HuH-7 (cell line): ENCODE measurements at places on chromosomes 13 and 19.
A peak's percentile ranks its signal among the peaks of the same experiment; 100 is the strongest.

DNA sequence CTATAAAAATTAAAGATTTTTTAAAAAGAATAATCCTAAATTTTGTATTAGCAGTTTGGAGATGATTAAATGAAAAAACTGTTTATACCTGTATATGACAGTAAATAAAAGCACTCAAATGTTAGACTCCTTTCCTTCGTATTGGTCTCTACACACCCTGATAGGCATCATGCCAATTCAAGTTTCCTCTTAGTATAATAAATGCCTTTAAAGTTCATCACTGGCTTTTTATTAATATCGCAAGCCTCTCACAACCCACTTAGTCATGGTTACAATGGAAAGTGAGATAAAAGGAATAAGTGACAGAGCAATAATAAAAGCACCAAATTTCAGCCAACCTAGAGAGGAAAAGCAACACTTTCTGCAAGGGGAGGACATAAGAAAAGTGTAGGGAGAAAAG is 102.2 kb downstream of the PIBF1 start:
- DNase-seq: no peak

- DNase-seq: peak; percentile 80
Measured at GRCh38 chr19:46661735-46662592, 982 bp upstream of the DACT3 start.

- DNase-seq: no peak
Measured at GRCh38 chr13:59823486-59823885, 340.2 kb downstream of the DIAPH3 start.

- DNase-seq: no peak
Measured at GRCh38 chr13:108525827-108526226, 103.6 kb upstream of the MYO16 start.

DNA sequence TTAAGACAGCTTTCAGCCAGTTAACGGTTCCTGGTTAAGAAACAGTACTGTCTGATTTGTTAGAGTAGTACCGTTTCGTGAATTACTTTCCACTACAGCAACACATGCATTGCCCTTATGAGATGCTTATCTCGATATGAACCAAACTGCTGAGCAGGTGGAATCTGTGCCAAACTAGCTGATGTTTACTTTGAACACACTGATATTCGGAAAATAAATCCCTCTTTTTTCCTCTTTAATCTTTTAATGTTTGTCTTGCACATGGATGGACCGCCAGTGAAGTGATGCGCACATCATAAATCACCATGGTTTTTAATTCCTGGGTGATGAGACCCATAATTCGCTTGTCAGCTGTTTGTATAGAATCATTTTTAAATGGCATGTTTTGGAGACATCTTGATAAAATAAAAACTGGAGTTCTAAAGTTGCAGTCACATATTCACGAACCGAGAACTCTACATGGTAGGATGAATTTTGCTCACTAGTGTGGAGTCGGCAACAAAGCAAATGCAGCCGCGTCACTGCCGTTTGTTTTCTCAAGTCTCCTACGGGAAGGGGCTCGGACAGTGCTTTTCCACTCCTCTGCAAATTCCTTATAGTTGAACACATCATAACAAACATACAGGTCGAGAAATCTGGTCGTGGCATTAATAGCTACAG is 1.1 kb downstream of the GJA3 start:
- DNase-seq: no peak

- DNase-seq: no peak
Measured at GRCh38 chr19:4295972-4296771, 6.0 kb downstream of the TMIGD2 start.

DNA sequence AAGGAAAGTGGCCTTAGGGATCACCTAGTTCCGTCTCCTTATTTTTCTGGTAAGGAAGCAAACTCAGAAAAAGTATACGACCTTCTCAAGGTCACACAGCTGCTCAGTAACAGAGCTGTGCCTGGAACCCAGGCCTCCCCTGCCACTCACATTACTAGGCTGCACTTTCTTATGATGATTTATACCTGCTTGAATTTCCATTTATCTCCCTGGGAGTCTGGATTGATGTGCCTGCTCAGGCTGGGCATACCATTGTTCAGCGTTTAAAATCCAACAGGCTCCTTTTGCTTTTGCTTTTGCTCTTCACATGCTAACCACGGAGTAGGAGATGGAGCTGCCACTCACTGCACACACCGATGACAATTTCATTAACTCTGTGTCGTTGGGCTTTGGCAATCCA is 241.0 kb downstream of the OLFM4 start:
- DNase-seq: no peak

DNA sequence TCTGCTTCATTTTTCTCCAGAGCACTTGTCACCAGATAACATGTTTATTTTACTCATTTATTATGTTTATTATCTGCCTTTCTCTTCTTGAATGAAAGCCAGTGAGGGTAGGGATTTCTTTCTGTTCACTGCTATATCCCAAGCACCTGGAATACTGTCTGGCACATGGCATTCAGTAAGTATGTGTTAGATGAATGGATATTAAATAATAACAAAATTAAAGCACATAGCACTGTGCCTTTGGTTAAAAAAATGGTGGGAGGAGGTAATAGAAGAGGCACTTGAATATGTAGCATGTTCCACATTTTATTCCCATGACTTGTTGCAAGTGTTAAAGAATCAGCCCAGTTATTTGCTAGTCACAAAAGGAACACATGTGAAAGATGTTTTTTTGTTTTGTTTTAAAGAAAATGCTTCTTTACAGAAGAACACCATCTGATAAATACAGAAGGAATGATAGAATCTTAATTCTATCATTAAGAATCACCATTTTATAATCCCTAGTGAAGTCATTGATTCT is 151.0 kb downstream of the DLEU7 start:
- no peak for DNase-seq

- no peak for DNase-seq
Measured at GRCh38 chr13:80821466-80821865, 480.5 kb upstream of the SPRY2 start.

DNA sequence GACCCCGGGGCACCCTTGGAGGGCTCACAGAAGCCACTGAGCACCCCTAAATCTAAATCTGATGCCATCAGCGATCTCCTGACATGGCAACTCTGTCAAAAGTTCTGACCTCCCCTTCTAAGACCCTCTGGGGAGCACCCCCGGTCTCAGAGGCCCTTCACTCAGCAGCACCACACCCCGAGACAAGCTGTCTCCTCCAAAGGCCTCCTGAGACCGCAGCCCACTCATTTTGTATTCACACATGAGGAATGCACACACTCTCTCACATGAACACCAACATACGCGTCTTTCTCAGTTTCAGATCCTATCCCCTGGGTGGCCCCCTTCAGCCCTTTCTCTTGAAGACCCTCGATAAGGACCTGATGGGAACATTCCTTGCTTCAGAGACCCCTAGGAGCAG is 2.6 kb downstream of the NDUFA11 start:
- no peak for DNase-seq

DNA sequence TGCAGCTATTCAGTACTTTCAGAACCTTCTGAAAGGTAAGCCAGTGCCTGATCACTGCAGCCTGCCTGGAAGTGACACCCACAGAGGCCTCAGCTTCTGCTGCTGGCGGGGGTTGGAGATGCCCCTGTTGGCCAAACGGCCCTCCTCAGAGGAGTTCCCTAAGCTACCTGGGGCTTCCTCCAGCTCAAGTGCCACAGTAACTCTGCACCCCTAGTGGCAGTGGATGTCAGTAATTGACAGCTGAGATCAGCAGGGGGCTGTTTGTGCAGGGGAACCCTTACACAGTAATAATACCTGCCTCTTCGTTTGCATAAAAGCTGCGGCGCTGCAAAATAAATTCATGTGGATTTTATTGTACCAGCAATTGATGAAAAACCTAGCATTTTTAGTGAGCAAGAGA is 28.9 kb downstream of the TDRD12 start:
- peak; percentile 27 for DNase-seq

DNA sequence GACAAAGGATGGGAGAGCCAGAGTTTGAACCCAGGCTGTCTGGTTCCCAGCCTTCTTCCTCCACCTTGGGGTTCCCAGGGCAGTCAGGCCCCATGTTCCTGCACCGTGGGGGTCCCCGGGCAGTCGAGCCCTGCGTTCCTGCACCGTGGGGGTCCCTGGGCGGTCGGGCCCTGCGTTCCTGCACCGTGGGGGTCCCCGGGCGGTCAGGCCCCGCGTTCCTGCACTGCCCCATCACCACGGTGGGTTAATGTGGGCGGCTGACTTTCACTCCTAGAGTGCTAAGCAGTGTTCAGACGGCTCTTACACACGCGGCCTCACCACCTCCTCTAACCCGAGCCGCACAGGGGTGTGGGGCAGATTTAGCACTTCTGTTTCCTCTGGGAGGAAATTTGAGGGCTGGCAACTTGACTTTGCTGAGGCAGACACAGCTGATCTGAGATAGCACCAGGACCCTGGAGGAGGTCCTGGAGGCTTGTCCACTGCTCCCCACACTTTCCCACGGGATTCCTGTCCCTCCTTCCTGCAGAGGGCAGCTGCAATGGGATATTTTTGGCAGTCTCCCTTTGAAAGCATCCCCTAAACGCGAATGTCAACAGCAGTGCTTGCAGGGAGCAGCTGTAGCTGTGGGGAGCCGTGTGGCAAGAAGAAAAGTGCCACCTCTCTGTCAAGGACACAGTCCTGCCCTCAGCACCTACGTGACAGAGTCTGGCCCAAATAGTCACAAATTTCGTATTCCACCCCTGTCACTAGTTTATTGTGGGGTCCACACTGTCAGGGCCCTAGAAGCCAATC is 239.4 kb downstream of the TEX29 start:
- no peak for DNase-seq

DNA sequence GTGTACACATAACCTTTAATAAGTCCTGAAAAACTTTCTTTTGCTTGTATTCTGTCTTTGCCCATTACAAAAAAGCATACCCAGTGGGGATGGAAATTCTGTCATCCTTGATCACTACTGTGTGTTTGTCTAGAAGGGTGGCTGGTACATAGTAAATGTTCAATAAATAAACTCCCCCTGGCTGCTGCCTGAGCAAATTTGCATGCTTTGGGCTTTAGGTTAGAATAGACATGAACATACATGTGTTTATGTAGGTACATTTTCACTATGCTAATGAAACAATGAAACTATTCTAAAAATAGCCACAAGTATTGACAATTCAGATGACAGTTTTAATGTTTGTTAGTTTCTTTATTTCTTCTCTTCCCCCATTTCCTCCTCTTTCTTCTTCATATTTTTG is 36.1 kb downstream of the TNFSF13B start:
- DNase-seq: no peak

- no peak for DNase-seq
Measured at GRCh38 chr19:17001603-17002183, 24.9 kb downstream of the CPAMD8 start.

DNA sequence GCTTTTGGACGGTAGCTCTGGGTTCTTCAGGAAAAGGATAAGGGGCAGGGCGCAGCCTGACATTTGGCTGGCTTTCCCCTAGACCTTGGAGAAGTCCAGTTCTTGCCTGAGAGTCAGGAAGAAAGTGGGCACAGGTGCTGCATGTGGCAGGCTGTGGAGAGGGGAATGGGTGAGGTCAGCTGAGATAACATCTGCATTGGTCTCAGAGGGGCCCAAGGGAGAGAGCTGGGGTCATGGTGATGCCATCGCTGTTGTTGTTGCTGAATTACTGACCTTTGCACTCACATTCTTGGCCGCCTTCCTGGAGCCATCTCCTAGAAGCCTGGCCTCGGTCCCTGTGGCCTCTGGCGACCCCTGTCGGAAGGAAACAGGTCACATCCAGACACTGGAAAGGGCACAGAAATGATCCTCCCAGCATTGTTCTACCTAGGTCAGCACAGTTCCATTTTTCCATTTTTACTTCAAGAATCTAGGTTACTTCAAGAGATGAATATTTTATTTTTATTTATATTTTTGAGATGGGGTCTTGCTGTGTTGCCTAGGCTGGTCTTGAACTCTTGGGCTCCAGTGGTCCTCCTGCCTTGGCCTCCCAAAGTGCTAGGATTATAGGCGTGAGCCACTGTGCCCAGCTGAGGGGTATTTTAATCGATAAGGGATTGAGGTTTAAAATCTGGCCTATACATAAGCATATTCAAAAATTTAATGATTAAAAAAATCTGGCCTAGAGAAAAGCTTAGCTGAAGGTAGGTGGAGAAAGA is 6.5 kb upstream of the LIPE start:
- peak; percentile 78 for DNase-seq

DNA sequence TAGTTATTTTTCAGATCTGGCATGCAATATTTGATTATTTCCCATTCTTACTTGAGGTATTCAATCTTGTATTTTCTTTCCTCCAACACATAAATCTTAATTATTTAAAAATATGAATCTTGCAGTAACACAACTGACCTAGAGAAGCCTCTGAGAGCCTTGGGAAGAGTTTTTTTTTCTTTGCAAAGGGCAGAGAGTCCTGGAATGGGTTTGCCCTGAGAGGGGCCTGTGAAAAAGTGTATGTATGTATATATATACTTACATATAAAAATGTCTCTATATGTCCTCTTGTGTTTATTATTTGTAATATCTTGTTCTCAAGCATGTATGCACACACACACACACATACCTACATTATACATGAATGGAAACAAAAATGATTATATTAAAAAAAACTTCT is 801.2 kb upstream of the SLITRK1 start:
- DNase-seq: no peak

- no peak for DNase-seq
Measured at GRCh38 chr13:102286326-102286725, 115.5 kb downstream of the FGF14 start.

GRCh38 chr13:45807520-45808099 is 43.9 kb downstream of the SIAH3 start:
- peak; percentile 66 for DNase-seq

GRCh38 chr13:112106478-112107141 is 39.7 kb downstream of the SOX1 start:
- no peak for DNase-seq

DNA sequence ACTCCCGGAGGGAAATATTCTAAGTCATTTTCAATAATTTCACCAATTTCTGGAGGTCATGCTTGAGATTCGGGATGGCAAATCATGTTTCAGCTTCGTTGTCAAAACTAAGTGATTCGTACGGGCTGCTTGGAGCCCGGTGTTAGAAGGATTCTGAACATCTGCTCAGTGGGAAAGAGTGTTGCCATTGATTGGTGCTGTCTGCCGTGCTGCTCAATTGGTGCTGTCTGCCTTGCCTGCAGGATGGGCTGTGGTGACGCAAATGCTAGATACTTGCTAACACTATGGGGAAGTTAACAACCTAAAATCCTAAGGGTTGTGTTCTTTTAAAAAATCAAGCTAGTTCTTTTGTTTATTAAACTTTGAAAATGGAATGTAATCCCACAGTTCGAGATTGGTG is 17.3 kb upstream of the CACNG8 start:
- DNase-seq: no peak

DNA sequence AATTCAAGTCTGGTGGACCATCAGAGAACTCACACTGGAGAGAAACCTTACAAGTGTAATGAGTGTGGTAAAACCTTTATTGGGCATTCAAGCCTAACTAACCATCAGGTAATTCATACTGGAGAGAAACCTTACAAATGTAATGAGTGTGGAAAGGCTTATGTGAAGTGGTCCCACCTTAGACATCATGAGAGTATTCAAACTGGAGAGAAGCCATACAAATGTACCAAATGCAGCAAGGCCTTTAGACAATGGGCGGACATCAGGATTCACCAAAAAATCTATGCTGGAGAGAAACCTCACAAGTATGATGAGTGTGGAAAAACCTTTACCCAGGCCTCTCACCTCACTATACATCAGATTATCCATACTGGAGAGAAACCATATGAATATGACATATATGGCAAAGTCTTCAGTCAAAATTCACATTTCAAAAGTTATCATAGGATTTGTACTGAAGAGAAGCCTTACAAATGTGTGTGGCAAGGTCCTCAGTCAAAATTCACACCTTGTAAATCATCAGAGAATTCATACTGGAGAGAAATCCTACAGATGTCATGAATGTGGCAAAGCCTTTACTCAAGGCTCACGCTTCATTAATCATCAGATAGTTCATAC is 19.7 kb upstream of the ZNF665 start:
- DNase-seq: no peak

- DNase-seq: no peak
Measured at GRCh38 chr13:95643571-95643935, 953 bp downstream of the DZIP1 start.
